Right ventricle myocardium superior (tissue), 1 donor: ENCODE measurements at places on chromosomes 5 and 9.

DNA sequence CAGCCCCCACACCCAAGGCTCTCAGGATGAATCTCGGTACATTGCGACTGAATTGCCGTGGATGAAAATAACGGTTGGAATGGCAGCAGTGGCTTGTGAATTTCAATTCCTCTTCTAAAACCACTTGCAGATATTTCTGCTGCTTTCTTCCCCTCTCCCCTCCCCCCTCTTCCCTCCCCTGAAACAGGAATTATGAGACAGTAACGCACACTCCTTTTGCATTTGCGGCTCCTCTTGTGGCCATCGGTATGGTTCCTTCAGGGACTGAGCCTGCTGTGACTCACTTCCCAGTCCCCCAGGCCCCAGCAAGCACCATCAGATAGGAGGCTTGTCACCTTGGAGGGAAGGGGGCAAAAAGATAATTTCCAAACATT is 9.7 kb downstream of the DCANP1 start:
- DNase-seq = no peak

DNA sequence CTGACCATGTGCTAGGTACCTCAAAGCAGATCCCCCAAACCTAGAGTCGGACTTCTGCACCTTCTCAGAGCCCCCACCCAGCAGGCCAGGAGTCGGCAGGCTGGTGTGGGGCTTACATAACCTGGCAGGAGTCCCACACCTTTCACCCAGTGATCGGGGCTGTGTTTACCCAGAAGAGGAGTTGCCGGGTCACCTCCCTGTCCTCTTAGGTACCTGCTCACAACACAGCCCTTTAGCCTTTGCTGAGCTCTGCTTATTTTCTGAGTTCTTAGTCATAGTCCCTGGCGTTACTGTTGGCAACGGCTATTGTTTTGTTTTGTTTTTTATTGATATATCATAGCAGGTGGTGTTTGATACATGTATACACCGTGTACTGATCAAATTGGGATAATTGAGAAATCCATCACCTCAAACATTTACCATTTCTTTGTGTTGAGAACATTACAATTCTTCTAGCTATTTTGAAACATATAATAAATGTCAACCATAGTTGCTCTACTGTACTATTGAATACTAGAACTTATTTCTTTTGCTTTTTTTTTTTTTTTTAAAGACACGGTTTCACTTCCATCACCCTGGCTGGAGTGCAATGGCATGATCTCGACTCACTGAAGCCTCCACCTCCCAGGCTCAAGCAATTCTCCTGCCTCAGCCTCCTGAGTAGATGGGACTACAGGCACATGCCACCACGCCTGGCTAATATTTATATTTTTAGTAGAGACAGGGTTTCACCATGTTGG is 10.4 kb upstream of the EEIG1 start:
- DNase-seq = no peak

DNA sequence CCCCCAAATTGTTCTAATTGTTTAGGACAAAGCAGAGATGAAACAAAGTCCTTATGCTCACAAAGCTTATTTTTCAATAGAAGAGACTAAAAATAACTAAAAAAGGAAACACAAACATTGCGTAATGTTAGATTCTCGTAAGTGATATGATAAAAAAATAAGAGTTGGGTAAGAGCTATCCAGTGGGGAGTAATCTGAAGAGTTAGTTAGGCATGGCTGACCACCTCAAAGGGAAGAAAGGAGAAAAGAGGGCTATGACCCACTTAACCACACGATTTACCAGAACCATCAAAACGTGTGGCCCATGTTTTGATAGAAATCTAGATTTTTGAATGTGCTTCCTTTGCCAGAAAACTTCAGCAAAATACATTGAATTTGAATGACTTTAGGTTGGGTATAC is 1296.8 kb upstream of the NUDT12 start:
- DNase-seq = no peak

DNA sequence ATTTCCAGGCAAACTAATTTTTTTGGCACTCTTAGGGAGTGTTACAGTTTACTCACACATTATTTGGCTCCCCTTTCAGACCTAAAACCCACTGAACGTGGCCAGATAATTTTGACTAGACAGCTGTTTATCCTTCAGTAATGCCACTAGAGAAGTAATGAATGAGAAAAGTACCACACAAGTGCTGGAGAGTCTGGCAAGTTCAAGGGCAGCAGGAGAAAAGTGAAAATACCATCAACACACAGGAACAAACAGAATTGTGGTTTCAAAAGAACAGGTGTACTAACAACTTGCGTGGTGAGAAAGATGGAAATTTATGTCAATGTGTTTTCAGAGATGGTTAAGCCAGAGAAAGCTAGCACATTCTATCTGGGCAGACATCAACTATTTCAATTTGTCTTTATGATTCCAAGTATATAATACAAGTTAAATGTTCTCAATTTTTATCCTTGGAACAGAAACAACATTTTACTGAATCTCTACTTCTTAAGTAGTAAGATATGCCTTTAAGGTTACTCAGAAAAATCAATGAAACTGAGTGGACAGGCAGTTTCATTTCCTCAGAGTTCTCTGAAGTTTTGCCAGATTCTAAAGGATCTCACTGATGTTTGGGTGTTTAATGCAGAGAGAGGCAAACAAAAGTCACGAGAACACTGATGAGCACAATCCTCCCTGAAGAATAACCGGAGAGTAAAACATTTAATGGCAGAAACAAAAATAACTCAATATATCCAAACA is 91.0 kb downstream of the ARSB start:
- DNase-seq = no peak

- DNase-seq = no peak
These were observed 26.4 kb upstream of the PRUNE2 start for GRCh38 chr9:76932265-76932664.

DNA sequence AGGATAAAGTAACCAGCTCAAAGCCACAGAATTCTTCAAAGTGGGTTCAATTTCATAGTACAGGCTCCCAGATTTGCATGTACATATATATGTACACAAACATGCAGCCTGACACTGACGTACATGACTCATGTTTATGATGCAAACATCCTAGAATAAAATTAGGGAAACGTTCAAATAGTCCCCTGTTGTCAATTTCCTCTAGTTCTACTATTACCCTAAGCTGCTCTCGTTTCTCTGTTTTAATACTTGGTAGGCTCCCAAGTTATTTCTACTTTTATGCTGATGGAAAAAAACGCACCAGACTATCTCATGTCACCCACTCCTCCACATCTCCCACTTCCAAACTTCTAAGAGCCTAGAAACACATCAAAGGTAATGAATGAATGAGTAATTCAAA is 229.7 kb downstream of the EPB41L4A start:
- DNase-seq = no peak

- DNase-seq = no peak
These were observed 131.5 kb downstream of the ADAMTS19 start for GRCh38 chr5:129591508-129592160.

DNA sequence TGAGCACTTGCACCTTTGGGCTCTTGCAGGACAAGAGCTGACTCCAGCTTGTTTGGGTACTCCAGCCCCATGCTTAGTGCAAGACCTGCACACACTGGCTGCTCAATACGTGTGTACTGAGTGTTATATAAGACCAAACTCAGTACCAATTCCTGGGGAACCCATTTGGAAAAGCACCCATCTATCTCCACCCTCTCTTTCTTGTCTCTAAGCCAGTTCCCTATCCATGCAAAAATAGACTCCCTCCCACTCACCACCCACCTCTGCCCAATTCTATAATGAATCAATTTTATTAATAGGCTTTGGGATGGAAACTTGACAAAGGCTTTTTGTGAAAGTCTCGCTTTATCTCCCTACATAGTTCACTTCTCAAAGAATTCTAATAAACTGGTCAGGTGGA is 60.9 kb upstream of the CPLX2 start:
- no peak for DNase-seq

DNA sequence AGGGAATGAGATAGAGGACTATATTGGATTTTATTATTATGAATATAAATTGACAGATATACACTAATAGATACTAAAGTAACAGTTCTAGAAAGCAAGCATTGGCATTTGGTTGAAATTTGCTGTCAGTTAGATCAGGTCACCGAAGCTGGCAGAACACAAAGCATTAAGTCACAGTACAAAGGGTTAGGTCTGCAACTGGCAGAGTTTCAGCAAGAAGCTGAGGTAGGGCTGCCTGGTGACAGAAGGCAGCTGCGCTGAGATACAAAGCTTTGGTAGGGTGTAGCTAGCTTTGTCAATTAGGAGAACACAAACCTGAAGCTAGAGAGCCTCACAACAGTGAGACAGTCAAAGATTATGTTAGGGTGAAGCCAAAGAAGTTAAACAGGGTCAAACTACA is 6.3 kb upstream of the CSNK1G3 start:
- no peak for DNase-seq

DNA sequence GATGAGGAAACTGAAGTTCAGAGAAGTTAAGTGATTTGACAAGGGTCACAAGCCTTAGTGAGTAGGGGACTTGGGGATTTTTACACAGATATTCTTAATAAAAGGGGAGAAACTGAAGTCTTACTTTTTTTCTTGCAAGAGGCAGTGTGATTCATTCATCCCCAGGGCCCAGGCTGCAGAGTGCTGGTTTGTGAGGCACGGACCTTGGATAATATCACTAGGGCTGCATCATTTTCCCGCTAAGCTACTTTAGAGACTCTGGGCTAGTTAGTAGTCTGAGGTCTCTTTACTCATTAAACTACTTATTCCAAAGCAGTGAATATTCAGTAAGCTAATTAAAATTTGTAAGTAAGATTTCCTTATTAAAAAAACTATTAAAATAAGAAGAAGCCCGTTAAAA is 195.0 kb downstream of the PBX3 start:
- no peak for DNase-seq

DNA sequence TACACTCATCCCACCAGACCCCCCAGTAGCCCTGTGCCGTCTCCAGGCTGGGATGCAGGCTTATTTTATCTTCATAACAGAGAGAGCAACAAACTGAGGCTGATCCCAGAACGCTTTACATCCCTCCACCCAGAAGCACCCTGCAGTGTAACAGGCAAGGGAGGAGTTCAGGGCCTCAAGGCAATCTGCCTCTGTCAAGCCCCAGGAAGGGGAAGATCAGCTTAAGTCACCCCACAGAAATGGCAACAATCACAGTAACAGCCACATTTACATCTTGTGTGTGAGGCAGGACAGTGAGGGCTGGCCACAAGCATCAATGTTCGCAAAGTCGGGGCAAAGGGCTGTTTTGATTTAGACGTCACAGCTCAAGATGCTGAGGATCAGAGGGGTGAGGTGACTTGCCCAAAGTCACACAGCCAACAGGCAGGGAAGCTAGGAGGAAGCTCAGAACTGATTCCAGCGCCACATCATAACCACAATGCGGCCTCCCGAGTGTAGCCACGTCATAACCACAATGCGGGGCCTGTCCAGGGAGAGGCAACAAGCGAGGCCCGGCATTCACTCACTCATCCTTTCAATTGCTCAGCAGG is 14.4 kb downstream of the STK10 start:
- DNase-seq = peak; percentile 51

- no peak for DNase-seq
These were observed 58.3 kb downstream of the MTX3 start for GRCh38 chr5:79932510-79933504.

GRCh38 chr9:98971915-98972223 is 28.2 kb downstream of the COL15A1 start:
- DNase-seq = no peak

GRCh38 chr5:157718519-157718918 is 12.7 kb upstream of the THG1L start:
- no peak for DNase-seq

DNA sequence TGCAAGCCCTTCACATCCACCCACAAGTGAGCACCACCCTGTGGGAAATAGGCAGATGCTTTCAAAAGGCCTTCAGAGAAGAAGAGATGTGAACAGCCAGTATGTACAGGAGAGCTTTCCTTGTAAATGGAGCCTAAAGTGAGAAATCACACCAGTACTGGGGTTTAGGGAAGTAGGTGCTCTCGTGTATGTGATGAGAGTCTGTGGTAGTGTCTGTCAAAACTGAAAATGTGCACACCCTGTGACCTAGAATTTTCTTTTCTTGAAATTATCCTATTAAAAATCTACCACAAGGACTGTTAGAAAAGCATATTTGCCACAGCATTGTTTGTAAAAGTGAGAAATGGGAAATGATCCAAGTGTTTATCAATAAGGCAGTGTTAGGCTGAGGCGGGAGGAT is 16.6 kb downstream of the OTULINL start:
- DNase-seq = no peak

DNA sequence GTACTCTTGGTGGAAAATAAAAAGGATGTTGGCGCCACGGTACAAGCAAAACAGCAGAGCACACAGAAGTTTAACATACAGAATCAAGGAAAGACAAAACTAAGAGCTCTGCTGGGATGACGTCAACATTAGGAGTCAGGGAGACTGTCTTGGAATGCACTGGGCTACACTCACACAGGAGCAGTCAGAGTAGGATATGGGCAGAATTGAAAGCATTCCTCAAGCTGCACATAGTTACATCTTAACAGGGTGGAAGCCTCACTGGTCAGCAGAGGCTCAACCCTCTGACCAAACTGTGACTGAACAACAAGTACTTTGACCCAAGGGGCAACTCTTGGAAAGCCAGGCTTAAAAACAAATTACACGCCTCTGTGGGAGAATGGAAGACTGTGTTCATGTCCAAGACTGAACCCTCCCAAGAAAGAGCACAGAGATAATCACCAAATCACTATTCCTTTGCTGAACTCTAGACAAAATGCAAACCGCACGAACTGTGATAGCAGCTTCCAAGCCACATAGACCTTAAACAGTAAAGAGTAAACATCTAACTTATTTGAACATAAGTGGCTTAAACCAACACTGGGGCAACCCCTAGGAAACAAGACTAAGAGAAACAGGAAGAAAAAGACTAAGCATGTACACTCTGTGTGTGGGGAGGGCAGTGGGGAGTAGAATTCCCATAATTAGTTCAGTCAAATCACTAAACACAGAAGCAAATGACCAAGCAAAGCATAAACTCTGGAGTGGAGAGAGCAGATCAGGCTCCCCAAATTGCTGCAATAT is 772.7 kb downstream of the PRELID2 start:
- no peak for DNase-seq

GRCh38 chr5:38078161-38078560 is 180.2 kb upstream of the EGFLAM start:
- DNase-seq = no peak
